ENCODE measurements at places on chromosomes 13 and 19.

DNA sequence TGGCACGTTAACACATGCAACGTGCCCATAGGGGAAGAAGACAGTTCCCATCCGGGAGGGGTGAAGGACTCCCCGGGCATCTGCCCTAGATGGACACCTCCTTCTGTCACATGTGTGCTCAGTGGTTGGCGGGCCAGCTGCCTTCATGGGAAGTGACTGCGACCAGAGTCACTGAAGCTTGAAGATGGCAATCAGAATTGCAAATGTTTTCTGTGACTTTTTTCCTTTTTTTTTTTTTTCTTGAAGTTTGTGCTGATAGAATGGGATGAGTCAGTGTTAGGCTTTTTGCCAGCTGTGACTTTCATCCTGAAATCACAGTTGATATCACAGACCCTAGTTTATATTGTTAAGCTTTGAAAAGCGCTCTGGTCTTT is 109.2 kb upstream of the MCF2L start:
- peak; percentile 16 for DNase-seq
- H3K27me3 ChIP-seq = no peaks in the 10 kb centered on the region
- H3K27ac ChIP-seq = peak overlapping the region; percentile 75
- no peak overlapping the region for H3K4me3 ChIP-seq
- peaks cover 18% of the 10 kb centered on the region for H3K4me1 ChIP-seq

GRCh38 chr19:7292950-7293761 is 1.1 kb downstream of the INSR start:
- no peak overlapping the region for H3K27ac ChIP-seq
- peaks cover 6% of the 10 kb centered on the region for H3K27me3 ChIP-seq
- peak; percentile 50 for DNase-seq
- no peaks in the 10 kb centered on the region for H3K4me1 ChIP-seq

DNA sequence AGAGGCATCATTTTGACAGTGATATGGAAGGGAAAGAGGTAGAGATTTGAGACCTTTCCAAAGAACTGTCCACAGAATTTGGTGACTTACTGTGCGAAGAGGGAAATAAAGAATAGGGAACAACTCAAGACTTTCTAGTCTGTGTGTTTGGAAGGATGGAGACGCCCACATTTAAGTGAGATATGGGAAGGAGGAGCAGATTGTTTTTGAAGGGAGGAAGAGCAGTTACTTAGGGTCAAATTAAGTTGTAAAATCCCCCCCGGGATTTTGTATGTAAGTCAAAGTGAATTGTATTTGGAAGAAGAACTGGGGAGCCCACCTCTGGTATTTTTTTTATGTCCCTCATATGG is 1.2 kb downstream of the USPL1 start:
- H3K4me3 ChIP-seq = no peak overlapping the region
- DNase-seq = no peak
- peaks cover 1% of the 10 kb centered on the region for H3K27me3 ChIP-seq
- no peak overlapping the region for H3K27ac ChIP-seq

DNA sequence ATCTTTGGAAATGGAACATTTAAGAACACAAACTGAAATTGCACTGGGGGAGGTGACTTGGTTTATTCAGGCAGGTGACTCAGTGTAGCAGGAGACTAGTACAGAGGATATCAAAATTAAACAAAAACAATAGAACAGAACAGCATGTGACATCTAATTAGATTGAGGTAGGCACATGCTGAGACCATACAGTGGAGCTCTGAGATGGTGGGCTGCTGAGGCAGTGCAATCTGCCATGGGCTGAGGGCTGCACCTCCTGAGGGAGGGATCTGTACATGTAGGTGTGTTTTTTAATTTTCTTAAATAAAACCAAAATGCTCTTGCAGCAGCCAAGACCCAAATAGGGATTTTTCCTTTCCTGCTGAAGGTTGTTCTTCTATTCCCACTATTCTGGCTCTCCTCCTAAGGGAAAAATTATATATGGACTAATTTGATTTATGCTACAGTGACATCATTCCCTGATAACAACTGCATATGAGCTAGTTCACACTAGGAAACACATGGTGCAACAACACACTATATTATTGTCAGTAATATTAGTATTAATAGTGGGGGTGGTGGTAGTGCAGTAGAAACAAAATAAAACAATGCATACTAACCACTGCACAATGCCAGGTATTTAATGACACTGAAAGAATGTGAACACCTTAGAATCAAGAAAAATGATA is 48.0 kb downstream of the LNX2 start:
- DNase-seq = no peak
- H3K27me3 ChIP-seq = no peaks in the 10 kb centered on the region
- peak overlapping the region; percentile 10 for H3K27ac ChIP-seq

GRCh38 chr13:97266332-97266731 is 44.2 kb downstream of the MBNL2 start:
- H3K36me3 ChIP-seq = peaks cover 4% of the 10 kb centered on the region
- DNase-seq = no peak
- H3K27ac ChIP-seq = no peak overlapping the region
- peaks cover 9% of the 10 kb centered on the region for H3K4me1 ChIP-seq
- H3K27me3 ChIP-seq = peaks cover 2% of the 10 kb centered on the region

DNA sequence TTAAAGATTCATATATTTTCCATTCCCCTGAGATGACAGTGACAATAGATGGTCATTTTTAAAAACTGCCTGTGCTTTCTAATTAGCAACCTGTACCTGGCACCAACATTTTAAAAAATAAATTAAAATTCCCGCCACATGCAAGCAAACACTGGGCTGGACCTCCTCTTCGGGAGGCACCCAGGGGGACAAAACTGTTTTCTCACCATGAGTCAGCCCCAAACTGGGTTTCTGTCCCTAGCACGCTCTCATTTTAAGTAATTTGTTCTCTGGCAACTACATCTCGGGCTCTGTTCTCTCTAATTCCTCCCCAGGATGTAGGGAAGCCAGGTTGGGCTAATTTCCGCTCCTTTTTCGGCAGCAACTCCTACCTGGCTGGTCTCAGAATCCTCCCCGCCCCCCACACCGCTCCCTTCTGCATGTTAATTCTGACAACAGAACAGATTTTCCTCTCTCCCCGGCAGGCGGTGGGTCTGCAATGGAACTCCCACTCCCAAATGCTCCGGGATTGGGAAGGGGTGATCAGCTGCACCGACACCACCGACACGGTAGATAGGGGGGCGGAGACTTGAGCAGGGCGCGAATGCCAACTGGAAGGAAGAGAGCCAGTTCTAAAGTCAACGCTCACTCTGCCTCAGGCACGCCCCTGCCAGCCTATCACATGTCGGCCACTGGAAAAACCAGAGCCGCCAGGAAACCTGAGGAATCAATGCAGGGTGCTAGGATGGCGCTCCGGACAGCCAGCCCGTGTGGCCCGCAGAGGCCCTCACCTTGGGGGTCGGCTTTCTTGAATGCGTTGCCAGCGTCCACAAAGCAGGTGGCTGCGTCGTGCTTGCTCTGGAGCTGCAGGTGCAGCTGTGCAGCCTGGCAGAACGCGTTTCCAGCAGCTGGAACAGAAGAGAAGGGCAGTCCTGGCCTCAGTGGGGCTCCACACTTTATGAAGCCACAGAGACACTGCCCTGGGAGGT is 14.7 kb downstream of the NAPA start:
- peaks cover 10% of the 10 kb centered on the region for H3K27me3 ChIP-seq
- DNase-seq = no peak
- peak overlapping the region; percentile 93 for H3K27ac ChIP-seq
- H3K36me3 ChIP-seq = no peaks in the 10 kb centered on the region
- H3K4me1 ChIP-seq = peaks cover 58% of the 10 kb centered on the region
- peak overlapping the region; percentile 77 for H3K4me3 ChIP-seq

DNA sequence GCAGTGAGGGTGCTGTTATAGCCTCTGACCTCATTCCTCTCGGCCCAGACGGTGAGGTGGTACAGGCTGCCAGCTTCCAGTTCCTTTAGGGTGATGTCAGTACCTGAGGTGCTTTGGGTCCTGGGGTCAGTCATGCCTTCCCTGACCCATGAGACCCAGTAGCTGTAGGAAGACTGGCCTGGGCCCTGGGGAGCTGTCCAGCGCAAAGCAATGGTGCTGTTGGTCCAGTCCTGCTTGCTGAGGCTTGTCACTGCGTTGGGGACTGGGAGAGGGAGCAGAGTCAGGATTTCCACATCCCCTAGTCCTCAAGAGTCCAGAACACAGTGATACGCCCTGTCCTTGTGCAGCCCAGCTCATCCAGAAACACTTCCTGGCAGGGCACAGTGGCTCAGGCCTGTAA is 10.7 kb downstream of the PTPRH start:
- H3K36me3 ChIP-seq = no peaks in the 10 kb centered on the region
- H3K4me3 ChIP-seq = no peak overlapping the region
- H3K4me1 ChIP-seq = peaks cover 1% of the 10 kb centered on the region
- peaks cover 11% of the 10 kb centered on the region for H3K27me3 ChIP-seq

DNA sequence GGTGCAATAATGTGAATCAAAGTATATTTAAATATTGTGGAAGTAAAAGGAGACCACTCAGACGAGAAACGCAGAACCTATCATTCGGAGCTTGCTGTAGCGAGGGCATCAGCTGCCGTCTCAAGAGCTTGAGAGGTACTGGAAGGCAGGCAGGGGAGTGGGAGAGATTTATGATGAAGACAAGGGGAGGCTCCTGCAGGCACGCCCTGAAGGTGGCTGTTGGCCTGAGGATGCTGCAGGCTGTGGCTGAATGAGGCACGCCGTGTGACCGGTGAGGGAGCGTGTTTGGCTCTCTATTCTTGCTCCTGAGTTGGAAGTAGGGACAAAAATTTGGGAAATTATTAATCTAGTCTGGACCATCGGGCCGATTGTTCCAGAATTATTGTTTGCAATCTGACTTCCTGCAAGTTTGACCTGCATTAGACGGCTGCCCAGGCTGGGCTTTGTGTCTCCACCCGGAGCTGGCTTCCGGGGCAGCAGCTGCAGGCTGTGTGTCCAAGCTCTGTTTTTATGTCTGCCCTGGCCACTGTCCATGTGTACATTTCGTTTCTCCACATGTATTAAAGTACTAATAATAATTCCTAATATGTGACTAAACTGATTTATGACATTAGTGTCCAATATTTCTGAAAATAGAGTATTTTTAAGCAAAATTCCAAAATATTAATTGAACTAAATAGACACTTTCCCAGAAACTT is 91.1 kb upstream of the ANKRD10 start:
- DNase-seq = no peak
- no peaks in the 10 kb centered on the region for H3K27me3 ChIP-seq
- H3K36me3 ChIP-seq = no peaks in the 10 kb centered on the region

GRCh38 chr19:42455621-42456081 is 12.9 kb upstream of the CXCL17 start:
- peaks cover 1% of the 10 kb centered on the region for H3K4me1 ChIP-seq
- no peak overlapping the region for H3K4me3 ChIP-seq
- H3K27ac ChIP-seq = no peak overlapping the region
- peaks cover 4% of the 10 kb centered on the region for H3K36me3 ChIP-seq

DNA sequence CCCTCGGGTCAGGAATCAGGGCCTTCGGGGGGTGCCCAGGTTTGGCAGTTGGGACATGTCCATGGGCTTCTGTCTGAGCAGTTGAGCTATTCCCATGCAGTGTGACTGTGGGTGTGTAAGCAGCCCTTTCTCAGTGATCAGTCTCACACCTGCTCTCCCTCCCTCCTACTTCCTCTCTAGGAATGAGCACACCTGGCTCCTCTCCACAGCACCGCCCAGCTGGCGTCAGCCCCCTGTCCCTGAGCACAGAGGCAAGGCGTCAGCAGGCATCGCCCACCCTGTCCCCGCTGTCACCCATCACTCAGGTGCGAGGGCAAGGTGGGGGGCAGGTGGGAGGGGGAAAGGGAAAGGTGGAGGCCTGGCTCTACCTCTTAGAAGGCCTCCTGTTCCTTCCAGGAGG is 25.9 kb downstream of the COMP start:
- H3K27me3 ChIP-seq = peaks cover 3% of the 10 kb centered on the region
- H3K4me3 ChIP-seq = no peak overlapping the region
- no peaks in the 10 kb centered on the region for H3K36me3 ChIP-seq
- peaks cover 6% of the 10 kb centered on the region for H3K4me1 ChIP-seq

GRCh38 chr13:77698201-77699058 is 943 bp downstream of the SLAIN1 start:
- peak overlapping the region; percentile 97 for H3K27ac ChIP-seq
- H3K36me3 ChIP-seq = no peaks in the 10 kb centered on the region
- H3K4me1 ChIP-seq = peaks cover 31% of the 10 kb centered on the region
- H3K27me3 ChIP-seq = peaks cover 7% of the 10 kb centered on the region
- H3K4me3 ChIP-seq = peak overlapping the region; percentile 92

DNA sequence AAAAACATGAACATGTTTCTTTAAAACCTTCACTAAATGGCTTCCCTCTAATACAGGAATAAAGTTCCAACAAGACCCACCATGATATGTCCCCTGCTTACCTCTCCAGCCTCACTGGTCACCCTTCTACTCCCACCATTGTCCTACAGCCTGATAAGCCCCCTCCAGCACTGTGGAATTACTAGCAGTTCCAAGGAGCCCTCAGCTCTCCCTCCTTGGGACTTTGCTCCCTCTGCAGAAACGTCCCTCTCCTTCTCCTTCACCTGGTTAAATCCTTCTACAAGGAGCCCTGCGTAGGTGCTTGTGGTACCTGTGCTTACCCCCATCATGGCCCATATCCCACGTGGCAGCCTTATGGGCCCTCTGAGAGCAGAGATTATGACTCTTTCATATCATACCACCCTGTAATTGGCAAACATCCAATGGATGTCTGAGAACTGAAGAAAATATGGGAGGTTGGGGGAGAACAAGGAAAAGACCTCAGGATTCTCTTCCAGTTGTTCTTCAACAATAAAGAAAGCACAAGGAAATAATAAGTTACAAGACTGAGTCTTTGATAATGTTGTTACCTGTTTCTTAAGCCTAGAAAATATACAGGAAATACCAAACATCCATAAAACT is 26.1 kb upstream of the DOCK9 start:
- no peaks in the 10 kb centered on the region for H3K36me3 ChIP-seq
- no peak overlapping the region for H3K4me3 ChIP-seq
- no peak for DNase-seq
- no peak overlapping the region for H3K27ac ChIP-seq
- peaks cover 3% of the 10 kb centered on the region for H3K27me3 ChIP-seq

DNA sequence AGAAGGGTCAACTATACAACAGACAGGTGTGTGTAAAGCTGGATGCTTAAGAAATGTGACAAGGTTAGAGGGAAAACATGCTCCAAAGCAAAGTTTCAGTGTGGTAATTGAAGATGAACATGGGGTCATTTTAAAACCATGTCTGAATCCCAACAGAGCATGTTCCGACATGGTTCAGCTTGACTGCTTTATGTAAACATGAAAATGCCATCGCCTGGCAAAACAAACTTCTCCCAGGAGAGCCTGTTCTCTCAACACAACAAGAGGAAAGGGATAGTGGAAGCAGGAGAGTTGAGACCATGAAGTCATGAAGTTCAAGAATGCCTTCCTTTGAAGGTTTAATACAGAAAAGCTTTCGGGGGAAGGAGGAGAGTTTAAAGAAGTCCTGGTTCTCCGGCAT is 85.8 kb downstream of the EPSTI1 start:
- H3K27ac ChIP-seq = no peak overlapping the region
- H3K27me3 ChIP-seq = no peaks in the 10 kb centered on the region
- no peaks in the 10 kb centered on the region for H3K36me3 ChIP-seq

DNA sequence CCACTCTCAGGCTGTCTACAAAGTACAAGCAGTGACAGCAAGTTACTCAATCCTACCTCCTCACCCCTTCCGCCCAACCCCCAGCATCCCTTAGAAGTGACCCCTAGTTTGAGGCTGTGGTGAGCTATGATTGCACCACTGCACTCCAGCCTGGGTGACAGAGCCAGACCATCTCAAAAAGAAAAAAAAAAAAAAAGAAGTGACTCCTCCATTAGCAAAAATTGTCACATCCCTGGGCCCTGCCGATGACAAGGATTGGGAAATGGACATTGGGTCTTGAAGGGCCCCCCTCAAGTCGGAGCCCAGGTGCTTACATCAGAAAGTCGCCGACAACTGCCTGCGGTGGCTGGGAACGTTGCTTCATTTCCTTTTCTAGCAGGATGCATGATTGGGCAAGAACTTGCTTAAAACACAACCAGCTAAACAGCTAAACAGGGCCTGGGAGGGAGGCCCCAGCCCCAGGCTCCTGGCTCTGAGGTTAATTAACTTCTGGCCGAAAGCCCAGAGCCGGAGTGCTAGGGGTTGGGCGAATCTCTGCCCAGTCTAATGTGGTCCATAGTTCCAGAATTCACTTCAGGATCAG is 15.3 kb downstream of the RAB3D start:
- peaks cover 7% of the 10 kb centered on the region for H3K27me3 ChIP-seq
- H3K4me1 ChIP-seq = peaks cover 9% of the 10 kb centered on the region
- H3K27ac ChIP-seq = no peak overlapping the region
